ENCODE measurements at places on chromosomes 7 and 10. TPM values are rescaled to one million over a fixed set of nuclear protein-coding genes. Genes with fewer than 3 reads are reported as not detected.

DNA sequence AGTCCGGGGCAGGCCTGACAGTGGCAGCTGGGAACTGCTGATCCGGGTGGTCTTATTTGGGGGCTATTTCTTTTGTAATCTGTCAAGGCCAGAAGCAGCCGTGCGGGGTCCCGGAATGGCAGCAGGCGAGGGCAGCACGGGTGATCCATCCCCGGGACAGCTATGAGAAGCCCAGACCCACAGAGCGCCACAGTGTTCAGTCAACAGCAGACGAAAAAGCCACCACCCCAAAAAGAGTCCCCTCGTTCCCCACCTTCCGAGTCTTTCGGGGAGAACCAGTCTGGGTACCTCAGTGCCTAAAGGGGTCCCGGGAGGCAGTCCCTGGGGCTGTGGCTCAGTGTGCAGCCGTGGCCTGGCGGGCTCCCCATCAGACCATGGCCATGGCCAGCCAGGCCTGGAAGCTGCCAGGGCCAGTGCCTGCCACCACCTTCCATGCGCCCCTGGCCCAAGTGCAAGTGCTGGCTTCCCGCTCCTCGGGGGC, 125.1 kb upstream of the KCTD7 start:
- H3K36me3 ChIP-seq: no peaks in the 10 kb centered on the region
- no peak for DNase-seq
- H3K27ac ChIP-seq: no peak overlapping the region
- H3K4me1 ChIP-seq: peaks cover 3% of the 10 kb centered on the region
- no peak overlapping the region for H3K4me3 ChIP-seq

GRCh38 chr10:30011396-30011795, 48.0 kb downstream of the JCAD start:
- H3K27ac ChIP-seq: no peak overlapping the region
- H3K4me3 ChIP-seq: no peak overlapping the region
- DNase-seq: no peak
- no peaks in the 10 kb centered on the region for H3K4me1 ChIP-seq
- no peaks in the 10 kb centered on the region for H3K36me3 ChIP-seq

DNA sequence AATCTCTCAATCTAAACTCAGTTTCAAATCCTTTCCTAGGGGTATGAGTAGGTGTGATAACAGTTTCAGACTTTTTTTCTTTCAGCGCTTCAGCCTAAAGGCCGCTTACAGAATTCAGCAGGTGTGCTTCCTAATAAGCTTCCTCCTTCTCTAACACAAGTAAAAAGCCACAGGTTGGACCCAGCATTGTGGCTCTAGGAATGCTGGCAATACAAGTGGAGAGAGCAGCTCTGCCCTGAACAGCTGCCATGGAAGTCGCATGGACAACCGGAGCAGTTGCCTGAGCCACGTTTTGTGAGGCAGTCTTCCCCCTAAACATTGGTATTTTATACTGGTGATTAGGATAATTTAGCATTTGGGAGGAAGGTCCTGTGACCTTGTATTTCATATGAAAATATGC, 83.5 kb downstream of the ST7 start:
- peaks cover 1% of the 10 kb centered on the region for H3K4me1 ChIP-seq
- no peaks in the 10 kb centered on the region for H3K36me3 ChIP-seq
- no peak overlapping the region for H3K27ac ChIP-seq
- H3K4me3 ChIP-seq: no peak overlapping the region
- no peak for DNase-seq
- H3K27me3 ChIP-seq: no peaks in the 10 kb centered on the region

- no peak overlapping the region for H3K4me3 ChIP-seq
- H3K27ac ChIP-seq: peak overlapping the region; percentile 18
- H3K36me3 ChIP-seq: peaks cover 48% of the 10 kb centered on the region
- H3K4me1 ChIP-seq: no peaks in the 10 kb centered on the region
These were observed 55.0 kb downstream of the SNX10 start for GRCh38 chr7:26346611-26347203.

DNA sequence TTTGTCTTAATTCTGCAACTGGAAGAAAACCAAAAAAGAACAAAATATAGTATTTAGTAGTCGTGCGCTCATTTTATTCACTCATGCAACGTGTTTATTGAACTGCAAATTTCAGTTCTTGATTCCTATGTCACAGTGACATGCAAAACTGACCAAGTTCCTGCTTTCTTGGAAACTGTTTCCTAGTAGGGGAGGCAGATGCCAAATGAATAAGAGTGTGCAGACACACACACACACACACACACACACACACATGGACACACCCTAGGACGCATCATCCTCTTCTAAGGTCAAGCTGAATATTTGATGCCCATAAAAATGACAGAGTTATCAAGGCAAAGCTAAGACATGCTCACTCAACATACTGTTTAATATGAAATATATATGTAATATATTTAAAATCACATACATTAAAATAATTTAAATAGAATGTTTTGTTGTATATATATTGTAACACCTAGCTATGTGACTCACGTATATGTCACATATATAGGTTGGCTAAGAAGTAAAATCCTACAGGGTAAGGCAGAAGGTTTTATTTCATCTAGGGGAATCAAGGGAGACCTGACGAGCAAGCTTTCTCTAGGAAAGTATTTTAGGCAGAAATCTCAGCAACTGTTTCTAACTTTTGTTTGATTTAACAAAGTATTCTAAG, 79.6 kb downstream of the SVIL start:
- H3K27me3 ChIP-seq: no peaks in the 10 kb centered on the region
- H3K4me3 ChIP-seq: no peak overlapping the region
- peaks cover 3% of the 10 kb centered on the region for H3K4me1 ChIP-seq

DNA sequence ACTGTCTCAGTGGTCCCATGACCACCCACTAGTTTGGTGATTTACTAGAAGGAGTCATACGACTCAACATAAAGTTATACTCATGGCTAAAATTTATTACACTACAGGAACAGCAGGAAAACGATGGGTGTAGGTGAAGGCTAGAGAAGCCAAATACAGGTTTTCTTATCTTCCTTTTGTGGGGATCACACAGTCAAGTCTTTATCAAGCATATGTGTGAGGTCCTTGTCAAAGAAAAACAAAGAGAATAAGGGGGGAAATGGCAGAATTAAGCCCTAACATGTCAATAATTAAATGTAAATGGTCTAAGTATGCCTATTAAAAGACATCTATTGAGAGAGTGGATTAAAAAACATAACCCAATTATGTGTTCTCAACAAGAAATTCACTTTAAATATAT, 47.8 kb upstream of the UBN2 start:
- H3K4me1 ChIP-seq: no peaks in the 10 kb centered on the region
- H3K27ac ChIP-seq: no peak overlapping the region
- peaks cover 24% of the 10 kb centered on the region for H3K36me3 ChIP-seq
- no peak overlapping the region for H3K4me3 ChIP-seq
- DNase-seq: no peak

The HOXA1 gene
- total RNA-seq: 0.68 TPM
